M059J (cell line): ENCODE measurements at places on chromosomes 5 and 9.

GRCh38 chr5:170805666-170806065 lies 22.1 kb downstream of the GABRP start:
- DNase-seq: no peak

- DNase-seq: peak; percentile 46
Measured at GRCh38 chr5:170554521-170555267, 50.9 kb downstream of the KCNIP1 start.

GRCh38 chr9:4180907-4181605 lies 118.8 kb downstream of the GLIS3 start:
- DNase-seq: no peak

DNA sequence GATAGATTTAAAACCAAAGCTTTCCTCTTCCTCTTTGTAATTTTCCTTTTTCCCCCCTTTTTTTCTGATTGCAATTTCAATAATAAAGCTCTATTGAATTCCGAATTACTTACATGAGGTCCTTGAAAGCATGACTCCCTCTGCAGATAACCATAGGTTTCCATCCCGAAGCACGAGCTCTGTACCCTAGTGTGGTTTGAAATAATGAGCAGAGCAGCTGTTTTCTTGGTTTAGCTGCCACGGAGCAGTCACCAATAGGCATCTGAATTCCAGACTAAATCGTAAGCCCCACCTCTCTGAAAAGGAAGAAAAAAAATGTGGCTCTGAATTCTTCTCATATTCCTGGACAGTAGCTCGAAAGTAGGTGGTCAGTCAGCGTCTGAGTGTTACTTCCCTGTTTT lies 18.5 kb upstream of the GNE start:
- DNase-seq: peak; percentile 84

DNA sequence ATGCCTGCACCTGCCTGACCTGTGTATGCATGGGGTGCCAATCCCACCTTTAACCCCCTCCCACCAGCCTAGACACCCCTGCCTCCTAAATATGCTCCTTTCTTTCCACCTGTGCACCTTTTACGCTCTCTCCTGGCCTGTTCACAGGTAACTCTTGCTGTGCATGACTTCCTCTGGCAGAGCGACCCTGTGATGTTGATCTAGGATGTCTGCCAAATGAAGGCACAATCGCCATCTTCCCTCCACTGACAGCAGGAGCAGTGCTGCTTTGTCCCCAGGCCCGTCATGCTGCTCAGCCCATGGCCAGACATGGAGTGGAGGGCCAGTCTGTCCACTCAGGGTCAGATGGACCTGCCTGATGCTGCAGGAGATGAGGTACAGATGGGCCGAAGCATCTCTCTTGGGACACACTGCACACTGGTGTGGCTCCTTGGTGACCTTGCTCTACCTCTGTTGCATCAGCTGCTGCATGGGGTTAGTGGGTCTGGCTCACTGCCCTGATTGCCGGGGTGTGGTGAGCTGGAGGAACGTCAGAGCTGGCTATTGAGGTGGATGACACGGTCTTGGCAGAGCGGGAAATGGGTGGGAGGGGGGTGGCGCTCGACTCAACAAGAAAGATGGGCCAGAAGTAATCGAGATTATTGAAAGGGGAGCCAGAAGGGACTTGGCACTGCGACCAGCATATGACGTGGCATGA lies 101.7 kb upstream of the PITX1 start:
- DNase-seq: peak; percentile 71

DNA sequence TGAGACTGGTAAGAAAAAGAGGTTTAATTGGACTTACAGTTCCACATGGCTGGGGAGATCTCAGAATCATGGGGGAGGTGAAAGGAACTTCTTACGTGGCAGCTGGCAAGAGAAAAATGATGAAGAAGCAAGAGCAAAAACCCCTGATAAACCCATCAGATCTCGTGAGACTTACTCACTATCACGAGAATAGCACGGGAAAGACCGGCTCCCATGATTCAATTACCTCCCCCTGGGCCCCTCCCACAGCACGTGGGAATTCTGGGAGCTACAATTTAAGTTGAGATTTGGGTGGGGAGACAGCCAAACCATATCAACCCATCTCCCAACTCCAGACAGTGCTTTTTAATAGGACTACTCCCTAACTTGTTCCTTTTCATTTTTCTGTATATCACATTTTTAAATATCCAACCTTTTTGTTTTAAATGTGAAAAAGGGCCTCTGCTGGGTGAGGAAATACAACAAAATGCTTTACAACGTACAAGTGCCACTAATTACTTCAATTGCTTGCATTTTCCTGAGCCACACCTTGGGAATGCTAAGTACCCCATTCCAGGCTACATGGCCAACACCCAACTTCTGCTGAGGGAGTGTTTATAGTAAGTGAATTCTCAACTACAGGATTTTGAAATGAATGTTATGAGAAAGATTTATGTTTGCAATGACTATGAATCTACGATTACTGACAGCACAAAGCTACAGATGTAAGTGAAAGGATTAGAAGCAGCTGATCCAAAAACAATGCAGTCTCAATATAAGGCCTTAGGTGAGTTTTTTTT lies 294.1 kb upstream of the CD180 start:
- no peak for DNase-seq

DNA sequence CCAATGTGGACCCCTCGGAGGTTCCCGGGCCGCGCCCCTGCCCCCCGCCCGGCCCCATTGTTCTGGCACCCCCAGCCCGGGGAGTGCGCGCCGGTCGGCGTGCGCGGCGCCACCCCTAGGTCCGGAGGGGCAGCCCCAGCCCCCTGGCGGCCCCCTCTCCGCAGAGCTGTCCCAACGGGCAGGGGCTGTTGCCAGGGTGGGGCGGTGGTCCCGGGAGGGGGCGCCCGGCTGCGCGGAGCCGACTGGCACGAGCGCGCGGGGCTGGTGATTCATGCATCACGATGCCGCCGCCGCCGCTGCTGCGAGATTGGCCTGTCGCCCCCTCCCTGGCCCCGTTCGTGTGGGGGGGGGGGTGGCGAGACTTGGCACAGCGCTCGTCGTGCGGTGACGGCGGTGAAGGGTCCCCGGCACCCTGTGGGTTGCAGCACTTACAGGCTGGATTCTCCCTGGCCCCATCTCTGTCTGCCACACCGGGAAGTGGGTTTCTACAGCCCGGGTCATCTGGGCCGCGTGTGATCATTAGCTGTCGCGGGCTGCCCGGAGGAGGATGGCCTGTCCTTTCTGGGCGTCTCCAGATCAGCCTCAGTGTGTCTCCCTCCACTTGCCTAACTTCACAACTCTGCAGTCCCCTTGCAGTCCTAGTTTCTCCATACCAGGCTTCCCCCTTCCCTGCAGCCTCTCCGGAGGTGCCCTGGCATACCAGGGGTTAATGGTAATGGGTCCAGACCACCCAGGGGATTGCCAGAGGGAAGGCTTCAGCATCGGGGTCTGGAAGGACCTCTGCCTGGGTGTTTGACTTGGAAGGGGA lies 858 bp downstream of the NCS1 start:
- peak; percentile 35 for DNase-seq

DNA sequence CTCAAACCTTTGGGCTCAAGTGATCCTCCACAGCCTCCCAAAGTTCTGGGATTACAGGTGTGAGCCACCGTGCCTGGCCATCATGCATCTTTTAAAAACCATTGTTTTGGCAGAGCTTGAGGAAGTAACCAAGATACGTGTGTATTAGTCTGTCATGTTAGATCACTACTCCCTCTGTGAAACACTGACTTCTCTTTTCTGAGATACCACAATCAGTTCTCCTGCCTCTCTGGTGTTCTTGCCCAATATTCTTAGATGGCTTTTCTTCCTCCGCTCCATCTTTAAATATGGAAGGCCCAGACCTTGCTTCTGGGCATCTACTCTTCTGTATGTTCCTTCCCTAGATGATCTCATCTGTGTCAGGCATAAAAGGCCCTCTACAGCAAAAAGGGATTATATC lies 14.2 kb upstream of the CCNB1 start:
- DNase-seq: no peak

DNA sequence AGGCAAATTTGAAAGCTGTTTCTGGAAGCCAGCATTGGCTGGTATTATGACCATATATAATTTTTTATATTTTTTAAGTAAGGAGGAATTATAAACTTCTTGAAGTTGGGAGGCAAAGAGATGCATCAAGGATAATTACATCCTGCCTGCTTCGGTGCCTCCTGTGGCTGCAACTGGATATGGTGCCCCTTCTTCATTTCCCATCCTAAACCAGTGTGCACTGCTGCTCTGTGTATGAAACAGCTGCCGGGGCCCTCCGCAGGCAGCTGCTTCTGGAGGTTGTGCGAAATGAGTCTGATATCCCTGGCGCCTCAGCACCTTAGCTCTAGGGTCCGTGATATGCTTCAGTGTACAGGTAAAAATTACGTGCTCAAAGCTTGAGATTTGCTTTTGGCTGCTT lies 304.2 kb downstream of the ENC1 start:
- DNase-seq: no peak

GRCh38 chr5:171450423-171451331 lies 31.2 kb downstream of the FGF18 start:
- peak; percentile 71 for DNase-seq

DNA sequence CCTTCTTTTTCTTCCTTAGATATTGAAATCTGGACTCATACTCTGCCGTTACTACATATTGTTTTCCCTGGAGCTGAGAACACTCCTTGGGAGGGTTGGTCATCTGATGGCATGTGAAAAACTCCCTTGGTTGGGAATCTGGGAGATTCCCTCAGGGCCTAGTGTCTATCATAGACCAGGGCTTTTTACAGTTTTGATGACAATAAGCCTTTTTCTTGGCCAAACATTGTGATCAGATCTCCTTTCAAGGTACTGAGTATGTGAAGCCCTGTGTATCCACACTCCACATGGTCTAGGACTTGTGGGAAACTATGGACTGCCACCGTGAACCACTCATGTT lies 32.9 kb downstream of the TMEM252 start:
- no peak for DNase-seq

DNA sequence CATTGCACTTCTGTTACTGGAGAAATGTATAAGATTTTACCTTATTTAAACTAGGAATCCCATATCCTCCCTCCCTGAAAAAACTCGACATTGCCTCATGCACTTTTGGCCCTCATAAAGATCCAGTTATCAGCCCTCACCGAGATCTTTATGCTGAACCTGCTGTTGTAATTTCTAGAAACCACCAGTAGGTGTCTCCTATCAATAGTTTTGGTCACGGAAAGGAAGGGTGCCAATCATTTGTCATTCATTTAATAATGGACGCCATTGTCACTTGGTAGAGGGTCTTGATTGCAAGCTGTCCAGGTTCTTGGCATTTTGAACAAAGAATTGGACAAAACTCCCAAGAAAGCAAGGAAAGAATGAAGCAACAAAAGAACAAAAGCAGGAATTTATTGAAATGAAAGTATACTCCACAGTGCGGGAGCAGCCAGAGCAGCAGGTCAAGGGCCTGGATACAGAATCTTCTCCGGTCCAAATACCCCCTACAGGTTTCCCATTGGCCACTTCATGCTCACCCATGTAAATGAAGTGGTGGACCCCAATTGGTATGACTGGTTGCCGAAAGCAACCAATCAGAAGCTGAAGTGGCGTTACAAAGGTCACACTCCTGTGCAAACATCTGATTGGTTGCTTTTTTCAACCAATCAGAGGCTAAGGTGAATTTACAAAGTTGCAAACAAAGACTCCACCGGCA lies 524.3 kb downstream of the PSAT1 start:
- DNase-seq: peak; percentile 73

DNA sequence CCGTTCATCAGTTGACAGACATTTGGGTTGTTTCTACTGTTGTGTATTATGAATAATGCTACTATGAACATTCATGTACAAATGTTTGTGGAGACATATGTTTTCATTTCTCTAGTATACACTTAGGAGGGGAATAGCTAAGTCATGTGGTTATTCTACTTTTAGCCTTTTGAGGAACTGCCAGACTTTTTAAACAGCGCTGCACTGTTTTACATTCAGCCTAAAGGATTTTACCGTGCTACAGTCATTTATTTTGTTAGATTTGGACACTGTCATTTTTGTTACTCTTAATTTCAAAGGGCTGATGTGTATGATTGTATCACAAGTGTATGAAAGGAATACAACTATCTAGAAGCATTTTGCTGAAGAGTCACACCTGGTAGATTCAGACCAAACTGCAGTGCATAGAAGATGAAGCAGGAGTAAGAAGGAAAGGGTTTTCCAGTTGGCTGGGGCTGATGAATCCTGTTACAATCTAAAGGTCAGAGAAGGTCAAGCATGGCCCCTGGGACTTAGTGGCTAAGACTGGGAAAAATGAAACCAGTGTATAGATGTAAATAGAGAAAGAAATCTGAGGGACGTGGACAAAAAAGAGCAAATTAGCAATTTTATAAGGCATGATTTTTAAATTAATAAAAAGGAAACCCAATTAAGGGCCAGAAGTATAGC lies 509.7 kb downstream of the PSAT1 start:
- peak; percentile 74 for DNase-seq

GRCh38 chr5:151077967-151078366 lies 2.9 kb downstream of the TNIP1 start:
- no peak for DNase-seq

DNA sequence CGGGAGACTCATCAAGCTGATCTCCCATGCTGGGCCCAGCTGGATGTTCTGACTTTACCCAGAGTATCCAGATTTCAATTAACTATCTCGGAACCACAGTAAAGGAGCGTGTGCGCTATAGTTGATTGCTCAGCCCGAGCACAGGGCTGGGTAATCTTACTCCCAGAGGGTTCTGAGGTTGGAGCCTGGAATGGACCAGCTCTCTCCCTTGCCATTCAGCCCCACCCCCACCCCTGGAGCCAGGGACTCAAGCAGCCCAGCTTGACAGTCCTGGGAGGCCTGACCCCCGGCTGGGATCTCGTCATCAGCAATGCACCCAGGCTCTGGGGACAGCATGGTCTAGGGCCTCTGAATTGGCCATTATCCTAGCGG lies 23.7 kb upstream of the PTGES start:
- DNase-seq: no peak

DNA sequence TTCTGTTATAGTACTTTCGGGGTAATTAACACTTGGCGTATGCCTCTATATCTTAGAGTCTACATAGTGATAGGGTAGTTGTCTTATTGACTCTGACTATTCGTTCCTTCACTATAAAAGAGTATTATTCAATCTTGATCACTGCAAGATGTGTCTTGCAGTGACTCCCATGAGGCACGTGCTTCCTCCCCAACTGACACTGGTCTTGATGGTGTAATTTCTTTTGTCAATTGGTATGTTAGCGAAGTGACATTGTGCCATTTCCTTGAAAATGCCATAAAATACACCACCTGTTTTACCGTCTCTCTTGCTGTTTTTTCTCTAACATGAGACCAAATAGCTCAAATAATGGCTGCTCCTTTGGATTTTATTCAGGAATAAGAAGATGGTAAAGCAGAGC lies 1314.1 kb upstream of the CDH6 start:
- DNase-seq: no peak

DNA sequence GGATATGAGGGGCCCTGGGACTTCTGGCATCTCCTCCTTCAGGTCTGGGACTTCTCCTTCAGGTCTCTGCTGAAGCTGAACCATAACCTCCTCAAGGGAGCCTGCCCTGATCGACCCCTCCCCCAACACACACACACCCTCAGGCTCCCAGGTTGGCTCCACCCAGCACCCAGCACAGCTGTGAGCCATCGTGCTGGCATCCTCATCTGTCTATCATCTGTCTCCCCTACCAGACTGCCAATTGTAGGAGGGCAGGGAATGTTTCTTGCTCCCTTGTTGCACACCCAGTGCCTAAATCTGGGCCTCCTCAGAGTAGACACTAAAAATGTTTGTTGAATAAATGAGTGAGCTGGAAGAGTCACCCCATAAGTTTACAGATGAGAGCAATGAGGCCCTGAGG lies 71.4 kb downstream of the LRSAM1 start:
- DNase-seq: peak; percentile 86

- DNase-seq: no peak
Measured at GRCh38 chr5:176778921-176779465, 31.4 kb upstream of the UNC5A start.

- DNase-seq: no peak
Measured at GRCh38 chr5:3118340-3118739, 366.9 kb upstream of the IRX2 start.
